Amygdala (tissue), 56 donors: ENCODE measurements at places on chromosomes 3 and 15.

DNA sequence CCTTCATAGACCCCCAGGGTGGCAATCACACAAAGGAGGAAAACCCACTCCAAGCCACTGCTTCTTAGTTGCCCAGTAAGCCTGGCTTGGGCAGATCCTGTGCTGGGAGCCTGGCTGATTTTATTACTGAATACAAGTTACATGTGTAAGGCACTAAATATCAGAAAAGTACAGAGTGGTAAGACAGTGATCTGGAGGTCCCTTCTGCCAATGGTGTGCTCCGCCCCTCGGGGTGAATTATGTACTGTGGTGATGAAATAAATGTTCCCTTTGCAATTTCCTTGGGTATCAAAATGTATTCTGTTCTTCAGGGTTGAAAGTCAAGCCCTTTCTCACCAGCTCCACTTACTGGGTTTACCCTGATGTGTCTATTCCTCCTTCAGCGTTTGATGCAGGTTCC is 38.8 kb downstream of the EID1 start:
- no peak for DNase-seq

DNA sequence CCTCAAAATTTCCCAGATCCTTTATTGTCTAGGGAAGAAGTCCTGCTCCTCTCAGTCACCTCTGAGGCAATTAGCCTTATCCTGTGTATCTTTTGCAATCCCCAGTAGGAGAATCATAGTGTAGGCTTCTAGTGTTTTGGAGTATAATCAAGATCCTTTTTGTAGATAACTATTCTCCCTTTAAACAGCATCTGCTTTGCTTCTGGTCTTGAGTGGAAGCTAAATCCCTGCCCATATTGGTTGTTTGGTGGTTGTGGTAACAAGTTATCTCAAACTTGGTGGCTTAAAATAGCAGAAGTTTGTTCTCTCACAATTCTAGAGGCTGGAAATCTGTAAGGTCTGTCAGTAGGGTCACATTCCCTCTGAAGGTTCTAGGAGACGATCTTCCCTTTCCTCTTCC is 217.5 kb upstream of the RASGRP1 start:
- no peak for DNase-seq

DNA sequence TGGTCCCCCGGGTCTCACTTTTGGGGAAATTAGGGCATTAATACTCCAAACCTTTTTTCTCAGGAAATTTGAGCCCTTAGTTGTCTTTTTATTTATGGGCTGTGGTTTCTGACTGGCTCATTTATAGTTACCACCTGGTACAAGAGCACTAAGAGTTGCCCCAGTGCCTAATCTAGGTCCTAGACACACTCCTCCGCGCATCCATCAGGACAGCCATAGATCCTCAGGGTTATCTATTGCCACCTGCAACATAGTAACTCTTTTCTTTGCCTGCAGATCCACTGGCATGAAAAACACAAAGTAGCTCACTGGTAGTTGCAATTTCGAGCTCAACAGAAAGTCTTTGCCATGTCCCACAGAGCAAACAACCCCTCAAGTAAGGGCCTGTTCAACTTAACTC is 576.4 kb upstream of the ROBO2 start:
- DNase-seq, result no peak

DNA sequence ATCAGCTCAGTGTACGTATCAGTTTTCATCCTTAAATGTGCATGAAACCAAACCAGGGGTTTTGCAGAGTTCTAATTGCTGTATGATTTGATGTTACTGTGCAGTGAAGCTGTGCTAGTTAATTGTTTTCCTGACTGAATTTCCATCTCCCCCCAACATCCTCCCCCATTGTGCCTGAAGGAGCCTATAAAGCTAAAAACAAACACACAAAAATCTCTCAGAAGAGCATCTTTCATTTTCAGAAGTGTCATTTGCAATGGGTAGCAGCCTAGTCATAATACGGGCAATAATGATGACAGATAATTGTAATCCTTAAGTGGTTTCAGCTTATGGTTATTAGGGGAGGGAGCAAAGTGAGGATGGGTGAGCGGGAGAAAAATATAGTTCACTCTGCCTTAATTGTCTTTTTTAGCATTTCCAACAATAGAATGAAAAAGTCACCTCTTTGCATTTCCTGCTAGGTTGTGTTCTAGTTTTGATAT is 207.9 kb upstream of the TBL1XR1 start:
- DNase-seq, result no peak

DNA sequence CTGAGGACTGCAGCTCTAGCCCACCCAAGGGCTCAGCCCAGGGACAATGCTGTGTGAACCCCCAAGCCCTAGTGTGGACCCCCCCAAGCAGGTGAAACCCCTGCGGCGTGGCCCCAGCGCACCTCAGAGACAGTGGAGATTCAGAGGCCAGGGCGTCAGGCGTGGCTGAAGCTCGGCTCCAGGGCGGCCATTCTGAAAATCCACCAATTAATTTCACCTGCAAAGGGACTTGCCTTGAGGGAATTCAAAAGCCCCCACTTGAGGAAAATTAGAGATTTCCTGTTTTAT is 148.3 kb downstream of the NSMCE3 start:
- no peak for DNase-seq

DNA sequence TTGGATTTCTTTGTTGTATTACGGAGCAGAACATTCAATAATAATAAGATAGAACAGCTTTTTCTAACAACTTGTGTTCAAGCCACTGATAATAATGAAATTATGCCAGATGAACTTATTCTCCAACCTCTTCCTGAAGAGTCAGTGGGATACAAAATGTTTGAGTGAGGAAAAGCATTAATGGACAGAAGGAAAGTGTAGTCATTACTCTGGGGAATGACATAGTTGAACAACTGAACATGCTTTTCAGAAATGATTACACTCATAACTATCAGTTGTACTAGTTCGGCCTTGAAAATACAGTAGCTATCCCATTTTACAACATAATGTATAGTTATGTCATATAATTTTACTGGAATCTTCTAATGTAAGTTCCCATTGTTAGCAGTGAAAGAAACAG is 55.9 kb downstream of the ALCAM start:
- no peak for DNase-seq

- no peak for DNase-seq
Measured at GRCh38 chr3:150057227-150057626, 86.5 kb upstream of the PFN2 start.

- no peak for DNase-seq
Measured at GRCh38 chr3:55042591-55042990, 114.7 kb upstream of the LRTM1 start.

DNA sequence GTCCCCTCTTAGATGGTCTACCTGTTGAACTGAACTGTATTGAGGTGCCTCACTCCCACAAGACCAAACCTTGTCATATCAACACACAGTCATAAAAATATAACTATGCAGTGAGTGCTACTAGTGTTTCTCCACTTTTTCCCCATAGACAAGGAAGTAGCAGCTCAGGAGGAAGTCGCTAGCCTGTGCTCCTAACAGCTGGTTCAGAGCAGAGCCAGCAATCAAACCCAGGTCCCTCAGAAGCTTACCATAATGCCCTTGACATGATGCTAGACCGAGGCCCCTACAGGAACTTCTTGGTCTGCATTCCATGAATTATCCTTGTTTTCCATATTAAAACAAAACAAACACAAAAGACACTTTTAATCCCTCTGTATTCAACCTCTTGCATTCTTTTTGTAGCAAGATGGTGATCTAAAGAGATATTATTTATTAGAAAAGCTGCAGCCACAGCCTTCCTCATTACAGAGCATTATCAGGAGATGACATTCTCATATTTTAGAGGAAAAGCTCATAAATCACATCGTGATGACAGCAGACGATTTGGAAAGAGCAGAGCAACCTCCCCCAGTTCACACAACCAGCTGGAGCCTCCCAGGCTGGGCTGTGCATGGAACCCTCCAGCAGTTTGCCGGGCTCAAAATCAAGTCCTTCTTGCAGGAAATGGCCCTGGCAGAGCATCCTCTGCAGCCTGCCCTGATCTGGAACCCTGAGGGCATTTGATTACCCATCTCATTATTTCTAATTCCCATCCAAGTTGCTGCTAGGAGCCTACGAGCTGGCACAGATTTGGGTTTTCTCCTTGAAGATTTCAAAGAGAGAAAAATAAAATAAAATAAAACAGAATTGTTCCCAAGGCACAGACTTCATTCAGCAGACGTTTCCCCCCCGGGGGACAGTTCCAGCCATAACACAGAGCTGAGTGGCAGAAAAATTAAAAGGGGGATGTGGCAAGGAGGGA is 118.8 kb downstream of the SRGAP3 start:
- DNase-seq, result no peak

DNA sequence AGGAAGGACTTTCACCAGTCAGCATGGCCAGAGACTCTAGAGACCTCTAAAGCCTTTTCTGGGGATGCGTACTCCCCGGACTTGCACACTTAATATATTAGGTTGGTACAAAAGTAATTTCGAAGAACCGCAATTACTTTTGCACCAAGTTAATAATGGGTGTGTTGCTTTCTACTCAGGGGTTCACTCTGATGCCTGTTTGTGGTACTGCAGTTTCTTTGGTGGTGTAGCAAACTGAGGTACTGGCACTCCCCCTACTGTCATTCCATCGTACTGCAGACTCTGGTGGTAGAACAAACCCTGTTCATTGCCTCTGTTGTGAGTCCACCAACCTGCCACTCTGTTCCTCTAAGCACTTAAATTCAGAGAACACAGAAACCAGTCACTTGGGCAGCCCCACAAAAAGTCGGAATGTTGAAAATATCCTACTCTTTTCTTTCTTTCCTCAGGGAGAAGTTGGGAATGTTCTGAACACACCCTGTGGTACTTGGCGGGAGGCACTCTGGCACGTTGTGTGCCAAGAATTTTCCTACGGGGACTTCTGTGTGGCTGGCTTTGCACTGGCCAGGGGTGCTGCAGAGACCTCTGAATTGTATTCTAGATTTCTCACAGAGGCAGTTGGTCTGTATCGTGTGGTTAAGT is 46.3 kb downstream of the GABRG3 start:
- DNase-seq, result no peak

DNA sequence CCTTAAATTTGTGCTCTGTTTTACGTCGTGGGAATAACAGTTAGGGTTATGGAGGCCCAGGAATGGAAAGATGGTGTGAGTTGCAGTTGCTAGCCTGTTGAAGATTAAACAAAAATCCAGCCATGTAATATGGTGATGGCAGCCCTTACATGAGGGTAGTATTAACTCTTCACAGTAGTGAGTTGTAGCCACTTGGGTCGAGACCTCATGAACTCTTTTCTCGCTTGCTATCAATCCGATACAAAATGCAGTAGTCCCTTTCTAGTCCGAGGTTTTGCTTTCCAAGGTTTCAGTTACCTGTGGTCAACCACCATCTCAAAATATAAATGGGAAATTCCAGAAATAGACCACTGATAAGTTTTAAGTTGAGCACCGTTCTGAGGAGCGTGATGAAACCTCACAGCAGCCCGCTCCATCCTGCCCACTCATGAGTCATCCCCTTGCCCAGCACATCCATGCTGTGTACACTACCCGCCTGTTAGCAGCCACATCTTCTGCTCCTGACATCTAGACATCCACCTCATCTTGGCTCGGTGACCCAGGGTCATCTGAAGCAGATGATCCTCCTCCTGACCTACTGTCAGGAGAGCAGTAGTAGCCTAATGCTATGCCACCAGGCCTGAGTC is 177.9 kb downstream of the CDIN1 start:
- DNase-seq, result no peak
